ENCODE measurements at places on chromosomes 6 and 20.

GRCh38 chr6:35725081-35725708 is 11.6 kb upstream of the ARMC12 start:
- DNase-seq, result no peak

DNA sequence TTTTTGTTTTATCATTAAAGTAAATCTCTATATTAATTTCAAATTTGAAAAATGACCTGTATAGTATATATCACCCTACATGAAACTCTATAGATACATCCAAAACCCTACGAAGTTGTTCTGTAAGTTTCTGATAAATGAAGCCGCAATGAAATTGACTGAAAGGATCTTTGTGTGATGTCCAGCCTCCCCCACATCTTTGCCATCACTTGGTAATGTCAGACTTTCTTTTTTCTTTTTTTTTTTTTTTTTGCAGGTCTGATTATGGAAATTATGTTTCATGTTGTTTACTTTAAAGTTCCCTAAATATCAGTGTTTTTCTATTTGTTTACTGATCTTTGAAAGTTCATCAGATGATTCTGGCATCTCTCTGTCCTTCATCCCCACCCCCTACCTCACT is 155.6 kb upstream of the CDH4 start:
- no peak for DNase-seq

DNA sequence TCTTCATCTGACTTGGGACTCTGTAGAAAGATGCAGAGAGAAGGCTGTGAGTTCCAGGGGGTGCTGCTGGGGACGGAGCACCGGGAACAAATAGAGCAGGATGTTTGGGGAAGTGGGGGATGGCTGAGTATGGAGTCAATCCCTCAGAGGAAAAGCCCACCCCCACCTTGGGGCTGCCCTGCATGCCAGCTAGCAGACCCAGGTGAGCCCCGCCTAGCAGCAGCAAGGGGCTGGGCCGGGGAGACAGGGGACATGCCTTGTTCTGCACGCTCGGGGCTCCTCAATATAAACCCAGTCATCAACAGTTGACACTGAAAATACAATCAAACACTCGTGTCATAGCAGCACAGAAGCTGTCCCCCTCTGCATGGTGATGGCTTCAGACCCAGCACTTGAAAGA is 74.6 kb downstream of the NINL start:
- DNase-seq, result no peak

GRCh38 chr6:6810727-6811126 is 222.2 kb downstream of the LY86 start:
- DNase-seq, result no peak

GRCh38 chr20:62032609-62033368 is 32.9 kb downstream of the TAF4 start:
- DNase-seq, result no peak

GRCh38 chr6:25750906-25751305 is 3.6 kb upstream of the SLC17A4 start:
- no peak for DNase-seq

GRCh38 chr20:39822667-39823066 is 860.5 kb downstream of the DHX35 start:
- DNase-seq, result no peak

GRCh38 chr6:125574604-125575003 is 174.8 kb upstream of the HEY2 start:
- no peak for DNase-seq

DNA sequence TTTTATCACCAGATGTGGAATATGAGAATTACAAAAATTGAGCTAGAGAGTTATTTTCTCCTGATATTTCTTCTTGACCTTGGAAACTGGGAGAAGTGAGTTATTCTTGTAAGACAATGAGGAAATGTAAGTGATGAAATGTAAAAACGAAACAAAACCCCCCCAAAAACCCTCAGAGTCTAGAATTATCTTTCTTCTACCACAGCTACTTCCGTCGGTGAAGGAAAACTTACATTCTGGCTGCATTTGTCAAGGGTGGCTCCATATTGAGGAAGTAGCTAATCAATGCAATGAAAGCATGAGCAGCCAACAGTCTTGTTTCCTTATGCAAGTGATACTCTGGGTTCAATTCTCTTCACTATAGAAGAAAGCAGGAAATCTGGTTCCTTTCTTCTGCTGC is 661.7 kb upstream of the CITED2 start:
- no peak for DNase-seq
